Lung (tissue), 17 donors: ENCODE measurements at places on chromosomes 1 and 21. TPM values are rescaled to one million over a fixed set of nuclear protein-coding genes. Genes with fewer than 3 reads are reported as not detected.

The NOS1AP gene
- total RNA-seq: 1.8 TPM

The TAS1R1 gene
- total RNA-seq: 0.51 TPM

GRCh38 chr1:204996981-204997380, 46.0 kb upstream of the CNTN2 start:
- no peak for DNase-seq

GRCh38 chr1:28735961-28736449, 735 bp upstream of the YTHDF2 start:
- DNase-seq: no peak

GRCh38 chr1:206679738-206680211, 4.9 kb upstream of the MAPKAPK2 start:
- no peak for DNase-seq

GRCh38 chr1:239956263-239956662, 135.4 kb upstream of the FMN2 start:
- no peak for DNase-seq

- no peak for DNase-seq
Observed at GRCh38 chr1:217136895-217137205, 413.6 kb upstream of the ESRRG start.

GRCh38 chr1:100530141-100530540, 7.8 kb upstream of the GPR88 start:
- no peak for DNase-seq

- DNase-seq: no peak
Observed at GRCh38 chr1:18091660-18092446, 15.7 kb upstream of the IGSF21 start.

- no peak for DNase-seq
Observed at GRCh38 chr1:9852410-9853248, 28.9 kb upstream of the CLSTN1 start.
